Karpas-422 (cell line): ENCODE measurements at places on chromosomes 4 and X.

GRCh38 chr4:31984872-31985271 lies 1264.7 kb downstream of the PCDH7 start:
- no peak for DNase-seq

DNA sequence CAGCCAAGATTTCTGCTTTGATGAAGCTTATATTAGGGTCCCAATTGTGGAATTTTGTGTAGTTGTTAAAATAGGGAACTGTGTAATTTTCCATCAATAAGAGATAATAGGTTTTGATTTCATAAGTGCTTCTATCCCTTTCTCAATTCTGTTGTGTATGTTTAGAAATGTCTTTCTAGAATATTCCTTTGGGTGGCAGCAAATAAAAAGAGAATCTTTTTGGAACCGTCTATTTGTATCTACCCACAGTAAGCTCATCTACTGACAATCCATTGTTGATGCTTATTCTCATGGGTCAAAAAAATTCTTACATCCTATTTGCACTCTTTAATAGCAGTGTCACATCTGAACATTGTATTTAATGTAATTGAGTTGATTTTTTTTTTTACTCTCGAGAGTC lies 61.7 kb downstream of the TMA16 start:
- peak; percentile 74 for DNase-seq

- DNase-seq: no peak
Observed at GRCh38 chrX:110060846-110061537, 58.1 kb downstream of the TMEM164 start.

- no peak for DNase-seq
Observed at GRCh38 chr4:20281453-20281852, 29.7 kb downstream of the SLIT2 start.

DNA sequence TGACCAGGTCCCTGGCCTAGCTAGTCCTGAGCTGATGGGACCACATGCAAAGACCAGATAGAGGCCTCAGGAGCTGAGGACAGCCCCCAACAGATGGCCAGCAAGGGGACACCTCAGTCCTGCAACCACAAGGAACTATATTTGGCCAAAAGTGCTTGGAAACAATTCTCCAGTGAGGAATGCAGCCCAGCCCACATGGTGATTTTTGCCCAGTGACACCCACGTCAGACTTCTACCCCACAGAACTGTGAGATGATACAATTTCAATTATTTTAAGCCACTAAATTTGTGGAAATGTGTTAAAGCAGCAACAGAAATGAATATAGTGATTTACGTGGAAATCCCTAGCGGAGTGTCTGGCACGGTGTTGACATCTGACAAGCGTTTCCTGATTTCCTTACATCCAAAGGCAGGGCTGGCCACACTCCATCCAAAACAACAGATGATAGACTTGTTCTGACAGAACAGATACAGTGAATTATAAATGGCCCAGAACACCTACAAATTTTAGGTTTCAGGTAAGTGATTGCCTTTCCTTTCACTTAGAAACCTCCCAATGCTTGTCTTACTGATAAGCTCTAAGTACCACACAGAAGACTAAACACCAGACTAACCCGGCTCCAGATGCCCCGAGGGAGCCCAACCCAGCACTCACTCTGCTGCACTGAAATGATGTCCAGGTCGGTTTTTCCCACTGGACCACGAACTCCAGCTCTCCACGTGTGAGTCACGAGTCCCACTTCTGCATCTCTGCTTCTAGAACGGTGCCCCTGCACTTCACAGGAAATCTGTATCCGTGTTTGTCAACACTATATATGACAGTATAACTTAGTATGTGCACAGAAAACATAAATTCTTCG lies 5.8 kb downstream of the AFAP1 start:
- DNase-seq: no peak

- DNase-seq: no peak
Observed at GRCh38 chrX:143964549-143964948, 80.7 kb downstream of the UBE2NL start.

GRCh38 chr4:88919056-88919455 lies 137.9 kb downstream of the FAM13A start:
- DNase-seq: no peak

DNA sequence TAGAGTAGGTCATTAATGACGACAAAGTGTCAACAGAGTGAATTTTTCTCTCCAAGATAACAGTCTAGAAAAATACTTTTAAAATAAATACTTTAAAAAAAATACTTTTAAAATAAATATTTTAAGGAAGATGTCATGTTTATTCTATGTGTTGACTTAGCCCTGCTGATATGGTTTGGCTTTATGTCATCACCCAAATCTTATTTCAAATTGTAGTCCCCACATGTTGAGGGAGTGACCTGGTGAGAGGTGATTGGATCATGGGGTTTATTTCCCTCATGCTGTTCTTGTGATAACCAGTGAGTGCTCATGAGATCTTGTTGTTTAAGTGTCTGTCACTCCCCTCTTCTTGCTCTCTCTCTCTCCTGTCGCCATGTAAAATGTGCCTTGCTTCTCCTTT lies 754.9 kb upstream of the SLIT2 start:
- DNase-seq: no peak

- no peak for DNase-seq
Observed at GRCh38 chr4:128572778-128573241, 236.7 kb upstream of the JADE1 start.

DNA sequence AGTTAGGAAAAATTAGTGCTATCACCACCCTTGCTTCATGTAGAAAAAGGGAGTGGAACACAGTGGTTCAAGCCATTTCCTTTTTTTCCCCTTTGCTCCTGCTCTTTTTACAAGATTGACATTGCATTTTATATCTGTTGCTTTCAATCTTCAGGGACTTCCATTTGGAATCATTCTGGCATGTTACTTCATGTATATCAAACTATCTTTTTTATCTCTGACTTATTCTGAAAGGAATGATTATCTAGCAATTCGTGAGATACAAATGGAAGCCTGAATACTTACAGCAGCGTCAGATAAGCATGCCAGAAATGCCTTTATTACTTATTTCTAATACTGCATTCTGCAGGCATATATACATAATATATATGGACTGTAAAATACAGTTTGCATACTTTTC lies 20.4 kb downstream of the ADGRL3 start:
- DNase-seq: no peak
